ENCODE measurements at places on chromosomes 11 and 22. TPM values are rescaled to one million over a fixed set of nuclear protein-coding genes. Genes with fewer than 3 reads are reported as not detected.

DNA sequence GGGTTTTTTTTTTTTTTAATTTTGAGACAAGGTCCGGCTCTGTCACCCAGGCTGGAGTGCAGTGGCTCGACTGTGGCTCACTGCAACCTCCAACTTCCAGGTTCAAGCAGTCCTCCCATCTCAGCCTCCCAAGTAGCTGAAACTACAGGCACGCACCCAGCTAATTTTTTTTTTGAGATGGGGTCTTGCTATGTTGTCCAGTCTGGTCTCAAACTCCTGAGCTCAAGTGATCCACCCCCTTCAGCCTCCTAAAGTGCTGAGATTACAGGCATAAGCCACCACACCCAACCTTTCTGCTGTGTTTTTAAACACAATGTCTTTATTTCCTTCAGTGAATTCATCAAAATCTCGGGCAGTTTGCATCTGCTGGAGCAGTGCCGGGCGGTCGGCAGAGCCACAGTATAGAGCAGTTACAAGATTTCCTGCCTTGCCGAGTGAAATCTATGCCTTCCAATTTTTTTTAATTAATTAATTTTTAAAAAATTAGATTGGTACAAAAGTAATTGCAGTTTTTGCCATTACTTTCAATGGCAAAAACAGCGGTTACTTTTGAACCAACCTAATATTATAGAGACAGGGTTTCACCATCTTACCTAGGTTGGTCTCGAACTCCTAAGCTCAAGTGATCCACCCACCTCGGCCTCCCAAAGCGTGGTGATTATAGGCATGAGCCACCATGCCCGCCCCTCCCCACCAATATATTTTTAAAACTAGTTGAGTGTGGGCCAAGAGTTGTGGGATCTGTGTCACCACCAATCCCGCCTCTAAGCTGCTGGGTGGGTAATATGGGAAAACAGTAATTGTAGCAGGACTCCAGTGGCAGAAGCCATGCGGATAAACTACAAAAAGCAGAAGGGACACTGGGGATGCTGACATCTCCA, 2.7 kb upstream of the ACY3 start:
- no peak for DNase-seq

- no peak for DNase-seq
These were observed 84.9 kb upstream of the RAB1B start for GRCh38 chr11:66183494-66184048.

GRCh38 chr22:44214187-44214586, 33.5 kb downstream of the PARVG start:
- no peak for DNase-seq

- DNase-seq = no peak
These were observed 21.3 kb downstream of the CASP12 start for GRCh38 chr11:104876861-104877431.

OR4D11 gene
- total RNA-seq = not detected

OR2D2 gene
- total RNA-seq = not detected

TMPRSS5 gene
- 0.13 TPM for total RNA-seq
